Right renal cortex interstitium (tissue), 3 donors: ENCODE measurements at places on chromosomes 3 and 15. TPM values are rescaled to one million over a fixed set of nuclear protein-coding genes. Genes with fewer than 3 reads are reported as not detected.

- DNase-seq, result no peak
Measured at GRCh38 chr3:19012846-19013245, 135.5 kb upstream of the KCNH8 start.

GRCh38 chr3:156298938-156299337 lies 178.6 kb downstream of the KCNAB1 start:
- no peak for DNase-seq

OXSM gene
- polyA plus RNA-seq, result 22.7 TPM

DNA sequence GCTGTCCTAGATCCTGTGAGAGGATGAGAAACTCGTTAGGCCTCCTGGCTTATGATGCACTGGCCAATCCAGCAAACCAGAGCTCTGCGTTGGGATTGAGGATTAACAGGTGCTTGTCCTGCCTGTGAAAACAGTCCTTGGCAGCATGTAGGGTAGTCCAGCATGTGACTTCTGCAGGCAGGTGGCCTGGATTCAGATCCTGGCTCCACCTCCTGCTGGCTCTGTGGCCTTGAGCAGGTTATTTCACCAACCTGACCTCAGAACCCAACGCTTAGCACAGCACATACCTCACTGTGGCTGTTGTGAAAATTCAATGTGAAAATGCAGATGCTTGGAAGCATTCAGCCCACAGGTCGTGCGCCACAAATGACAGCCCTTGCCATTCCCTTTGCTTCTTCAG lies 33.6 kb downstream of the PLA2G4D start:
- DNase-seq, result no peak

DNA sequence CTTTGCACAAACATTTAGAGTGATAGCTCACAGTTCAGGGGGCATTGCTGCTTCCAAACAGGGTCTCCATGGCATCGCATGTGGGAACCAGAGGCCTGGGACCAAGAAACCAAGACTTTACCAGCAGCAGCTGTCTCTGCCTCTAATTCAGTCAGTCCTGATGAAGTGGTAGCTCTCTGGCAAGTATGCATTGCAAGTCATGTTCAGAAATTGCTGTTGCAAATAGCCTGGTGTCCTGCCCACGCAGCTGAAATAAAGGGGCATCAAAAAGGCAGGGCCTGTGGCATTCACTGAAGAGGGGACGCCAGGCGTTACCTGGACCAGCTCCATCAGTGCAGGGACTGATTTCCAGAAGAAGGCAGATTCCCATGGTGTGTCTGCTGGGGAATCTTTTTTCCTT lies 121.3 kb downstream of the CD47 start:
- no peak for DNase-seq

DNA sequence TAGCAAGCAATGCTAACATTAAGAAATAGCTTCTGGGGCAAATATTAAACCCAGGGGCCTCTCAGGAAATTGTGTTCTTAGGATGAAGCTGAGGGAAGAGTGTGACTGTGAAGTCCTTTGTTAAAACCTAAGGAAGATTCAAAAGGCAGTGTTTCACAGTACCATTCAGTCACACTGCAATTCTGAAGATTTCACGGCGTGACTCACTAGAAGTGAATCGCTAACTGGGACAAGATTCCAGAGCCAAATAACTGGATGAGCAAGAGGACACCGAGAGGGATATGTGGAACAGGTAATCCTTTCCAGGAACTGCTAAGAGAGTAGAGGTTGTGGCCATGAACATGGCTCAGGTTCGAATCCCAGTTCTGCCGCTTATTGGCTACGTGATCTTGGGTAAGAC lies 61.8 kb upstream of the SMAD3 start:
- DNase-seq, result no peak
